ENCODE measurements at places on chromosomes 2 and 18. TPM values are rescaled to one million over a fixed set of nuclear protein-coding genes. Genes with fewer than 3 reads are reported as not detected.

PAIP2B gene
- 2.2 TPM for total RNA-seq

SP5 gene
- not detected for total RNA-seq

L3MBTL4 gene
- 0.29 TPM for total RNA-seq

DNA sequence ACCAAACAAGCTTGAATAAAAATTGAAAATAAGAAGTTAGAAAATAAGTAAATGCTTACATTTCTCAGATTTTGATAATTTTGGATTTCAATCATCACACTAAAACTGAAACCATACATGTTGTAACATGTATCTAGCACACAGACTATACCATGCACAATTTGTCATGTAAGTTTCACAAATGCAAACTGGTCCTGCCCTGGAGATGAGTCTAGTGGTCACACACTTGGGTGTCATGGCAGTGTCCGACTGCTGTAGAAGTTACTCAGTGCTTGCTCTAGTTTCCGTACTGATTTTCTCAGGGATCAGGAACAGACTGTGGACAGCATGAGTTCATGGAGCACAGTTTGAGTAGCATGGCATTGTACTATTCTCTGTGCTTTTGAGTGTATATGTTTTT lies 182.9 kb upstream of the RMP24 start:
- DNase-seq = no peak

DNA sequence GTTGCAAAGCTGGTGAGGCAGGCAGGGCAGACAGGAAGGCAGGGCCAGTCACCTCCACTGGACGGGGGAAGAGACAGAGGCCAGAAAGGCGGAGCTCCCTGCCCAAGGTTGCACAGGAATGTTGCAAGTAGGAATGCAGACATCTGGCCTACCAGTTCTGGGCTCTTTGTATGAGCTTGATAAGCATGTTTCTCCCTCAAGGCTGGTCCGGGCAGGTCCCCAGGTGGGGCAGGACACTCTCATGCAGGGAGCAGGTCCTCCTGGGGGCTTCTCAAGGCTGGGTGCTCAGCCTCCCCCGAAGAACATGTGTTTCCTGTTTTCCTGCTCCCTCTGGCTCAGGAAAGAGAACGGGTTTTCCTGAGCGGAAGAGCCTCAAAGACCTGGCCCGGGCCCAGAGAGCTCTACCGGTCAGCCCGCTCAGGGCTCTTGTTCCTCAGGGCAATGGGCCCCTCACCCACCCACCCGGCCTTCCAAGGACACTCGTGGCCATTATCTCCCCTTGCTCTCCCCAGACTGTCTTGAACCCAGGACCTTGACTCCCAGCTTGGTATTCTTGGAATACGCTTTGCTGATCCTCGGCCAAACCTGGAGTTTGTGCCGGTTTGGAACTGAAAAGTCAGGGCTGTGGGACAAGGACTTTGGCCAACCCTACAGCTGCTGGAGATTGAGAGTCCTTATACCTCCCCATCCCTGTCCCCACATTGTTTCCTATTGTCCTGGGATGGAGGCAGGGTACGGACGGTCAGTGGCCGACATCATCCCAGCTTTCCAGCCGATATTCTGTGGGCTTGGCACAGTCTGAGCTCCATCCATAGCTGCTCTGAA lies 87.7 kb upstream of the HAAO start:
- no peak for DNase-seq

- no peak for DNase-seq
Measured at GRCh38 chr2:128037649-128038048, 9.8 kb upstream of the SAP130 start.

- DNase-seq = no peak
Measured at GRCh38 chr2:181356526-181357130, 100.6 kb upstream of the ITGA4 start.

GRCh38 chr18:69674966-69675365 lies 272.7 kb downstream of the CD226 start:
- DNase-seq = no peak

DNA sequence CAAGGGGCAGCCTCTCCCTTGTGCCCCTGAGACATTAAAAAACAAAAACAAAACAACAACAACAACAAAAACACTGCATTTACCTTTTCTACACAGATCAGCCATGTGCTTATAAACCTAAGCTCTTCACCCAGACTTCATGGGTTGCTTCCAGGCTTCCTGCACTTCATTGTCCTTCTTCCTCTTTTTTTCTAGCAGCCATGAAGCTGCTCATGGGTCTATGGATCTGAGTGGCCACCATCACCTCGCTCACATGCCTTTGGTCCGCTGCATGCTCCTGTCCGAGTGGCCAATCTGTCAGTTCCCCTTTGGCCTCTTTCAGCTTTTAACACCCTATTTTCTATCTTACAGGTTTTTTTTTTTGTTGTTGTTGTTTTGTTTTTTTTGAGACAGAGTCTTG lies 9.0 kb upstream of the TET3 start:
- no peak for DNase-seq

DNA sequence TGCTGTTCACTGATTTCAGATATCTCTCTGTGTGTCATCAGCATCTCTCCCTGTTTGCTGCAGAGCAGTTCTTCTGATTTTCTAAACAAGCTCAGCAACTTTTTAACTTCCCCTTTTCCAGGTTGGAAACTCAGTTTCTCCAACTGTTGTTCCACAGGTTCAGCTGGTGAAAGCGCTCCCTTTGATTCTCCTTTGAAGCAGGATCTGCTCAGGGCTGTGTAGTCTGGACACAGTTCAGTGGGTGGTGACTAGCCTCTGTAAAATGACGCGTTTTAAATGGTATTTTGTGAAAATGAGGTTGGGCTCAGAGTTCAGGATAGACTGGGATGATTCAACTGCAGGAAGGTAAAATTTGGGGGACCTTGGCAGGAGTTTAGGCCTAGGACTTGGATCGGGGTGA lies 106.3 kb downstream of the TRIM43 start:
- DNase-seq = no peak

- DNase-seq = no peak
Measured at GRCh38 chr2:188766471-188766856, 207.7 kb upstream of the COL3A1 start.

Data from activated CD4-positive, alpha-beta memory T cell treated with anti-CD3 and anti-CD28 coated beads for 36 hours (primary cell).